ENCODE measurements at places on chromosomes 7 and 10. TPM values are rescaled to one million over a fixed set of nuclear protein-coding genes. Genes with fewer than 3 reads are reported as not detected.

Gene CREB5
- 3.2 TPM for polyA plus RNA-seq

Gene EFCAB10
- not detected for polyA plus RNA-seq

Gene MCM10
- 0.70 TPM for polyA plus RNA-seq

Gene UBTD1
- 2.8 TPM for polyA plus RNA-seq

Measured in neural cell (in vitro differentiated cells).